CD4-positive, alpha-beta T cell treated with Interleukin-15 for 4 hours (primary cell): ENCODE measurements at places on chromosomes 12 and 14.

- no peak for DNase-seq
Measured at GRCh38 chr14:58722441-58722840, 84.7 kb downstream of the DACT1 start.

DNA sequence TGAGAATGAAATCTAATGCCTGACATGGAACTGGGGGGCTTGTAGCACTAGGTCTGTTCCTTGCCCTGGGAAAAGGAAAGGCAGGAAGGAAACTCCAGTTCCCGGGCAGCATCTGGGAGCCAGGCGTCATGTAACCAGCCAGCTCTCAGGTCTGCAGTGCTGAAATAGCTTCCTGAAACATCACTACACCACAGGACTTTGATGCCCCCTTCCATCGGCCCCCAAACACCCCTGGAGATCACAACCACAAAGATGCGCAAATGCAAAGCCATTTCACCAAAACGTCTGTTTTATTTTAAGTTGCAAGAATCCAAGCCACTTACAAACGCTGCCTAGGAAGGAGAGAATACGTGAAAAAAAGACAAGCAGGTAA, 40.9 kb downstream of the KCTD10 start:
- DNase-seq, result no peak

DNA sequence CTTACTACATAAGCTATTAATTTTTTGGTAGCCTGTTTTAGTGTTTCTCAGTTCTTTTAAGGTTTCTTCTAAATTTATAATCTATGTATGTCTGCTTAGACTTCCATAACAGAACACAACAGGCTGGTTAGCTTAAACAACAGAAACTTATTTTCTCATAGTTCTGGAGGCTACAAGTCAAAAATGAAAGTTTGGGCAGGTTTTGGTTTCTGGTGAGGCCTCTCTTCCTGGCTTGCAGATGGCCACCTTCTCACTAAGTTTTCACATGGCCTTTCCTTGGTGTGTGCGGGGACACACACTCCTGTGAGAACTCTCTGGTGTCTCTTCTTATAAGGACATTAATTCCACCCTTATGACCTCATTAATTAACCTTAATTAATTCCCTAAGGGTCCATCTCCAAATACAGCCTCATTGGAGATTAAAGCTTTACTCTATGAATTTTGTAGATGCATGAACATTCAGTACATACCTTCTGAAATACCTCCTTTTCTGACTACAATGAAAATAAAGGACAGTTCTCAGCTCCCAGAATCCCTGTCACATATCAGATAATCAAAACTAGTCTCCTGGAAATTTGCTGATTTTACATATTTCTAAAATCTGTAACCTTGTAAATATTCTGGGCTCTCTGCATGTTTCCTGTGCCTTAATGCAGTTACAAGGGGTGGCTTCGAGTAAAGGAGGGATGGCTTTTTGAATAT, 23.2 kb upstream of the BMAL2 start:
- DNase-seq, result no peak

DNA sequence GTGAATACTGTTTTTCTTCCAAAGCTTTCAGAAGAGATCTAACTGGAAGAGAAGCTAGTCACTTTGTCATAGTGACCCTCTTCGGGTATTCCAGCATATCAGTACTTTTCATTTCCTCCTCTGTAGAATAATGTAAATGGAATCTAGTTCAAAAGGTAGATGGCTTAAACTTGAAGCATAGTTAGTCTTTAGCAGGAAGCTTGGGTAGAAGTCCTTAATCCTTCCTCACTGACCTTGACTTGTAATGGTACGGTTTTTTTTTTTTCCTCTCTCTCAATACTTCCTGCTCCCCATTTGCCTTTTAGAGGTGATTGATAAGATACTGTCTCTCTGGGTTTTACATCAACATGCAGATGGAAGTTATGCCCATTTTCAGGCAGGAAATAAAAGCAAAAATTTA, 1.7 kb downstream of the FBXO34 start:
- no peak for DNase-seq

DNA sequence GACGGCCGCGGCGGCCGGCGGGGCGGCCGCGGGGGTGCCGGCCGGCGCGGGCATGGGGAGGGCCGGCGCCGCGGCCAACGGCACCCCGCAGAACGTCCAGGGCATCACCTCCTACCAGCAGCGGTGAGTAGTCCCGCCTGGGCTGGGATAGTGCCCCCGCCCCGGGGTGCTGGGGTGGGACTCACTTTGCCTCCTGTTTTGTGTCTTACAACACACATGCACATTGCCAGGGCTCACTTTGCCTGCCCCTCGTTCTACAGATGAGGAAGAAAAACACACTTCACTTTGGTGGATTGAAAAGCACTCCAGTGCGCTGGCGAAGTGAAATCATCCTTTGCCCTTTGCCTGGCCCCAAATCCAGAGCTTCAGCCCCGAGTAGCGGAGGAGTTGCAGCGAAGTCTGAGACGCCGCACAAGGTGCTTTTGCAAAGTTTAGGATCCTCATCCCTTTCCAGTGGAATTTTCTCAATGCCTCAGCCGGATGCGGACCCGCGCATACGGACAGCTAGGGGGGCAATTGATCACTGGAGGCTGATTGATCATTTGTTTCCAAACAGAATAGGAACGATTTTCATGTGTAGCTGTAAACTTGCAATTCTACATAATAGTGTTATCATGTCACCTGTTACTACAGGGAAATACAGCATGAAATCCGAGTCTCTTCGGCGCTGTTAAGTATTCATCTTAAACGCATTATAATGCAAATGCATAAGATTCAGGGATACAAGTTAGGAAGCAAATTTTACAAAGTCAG, 3.6 kb upstream of the NPAS3 start:
- no peak for DNase-seq

- DNase-seq, result no peak
Measured at GRCh38 chr12:52361553-52361952, 5.7 kb downstream of the KRT85 start.

DNA sequence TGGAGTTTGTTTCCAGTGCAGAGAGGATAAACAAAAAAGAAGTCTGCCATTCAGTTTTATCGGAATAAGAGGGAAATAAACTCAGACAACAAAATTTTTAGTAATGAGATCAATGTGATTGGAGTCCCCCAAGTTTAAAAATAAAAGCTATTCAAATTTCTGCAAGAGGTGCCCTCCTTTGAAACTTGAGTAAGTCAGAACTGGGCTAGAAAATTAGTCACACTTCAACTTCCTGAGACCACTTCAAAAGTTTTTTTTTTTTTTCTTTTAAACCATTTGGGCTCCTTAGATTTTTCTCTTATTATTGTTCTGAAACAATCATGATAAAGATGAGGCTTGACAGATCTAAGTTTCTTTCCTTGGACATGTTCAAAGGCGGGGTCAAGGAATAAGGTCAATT, 3.2 kb downstream of the DACT1 start:
- DNase-seq, result no peak

DNA sequence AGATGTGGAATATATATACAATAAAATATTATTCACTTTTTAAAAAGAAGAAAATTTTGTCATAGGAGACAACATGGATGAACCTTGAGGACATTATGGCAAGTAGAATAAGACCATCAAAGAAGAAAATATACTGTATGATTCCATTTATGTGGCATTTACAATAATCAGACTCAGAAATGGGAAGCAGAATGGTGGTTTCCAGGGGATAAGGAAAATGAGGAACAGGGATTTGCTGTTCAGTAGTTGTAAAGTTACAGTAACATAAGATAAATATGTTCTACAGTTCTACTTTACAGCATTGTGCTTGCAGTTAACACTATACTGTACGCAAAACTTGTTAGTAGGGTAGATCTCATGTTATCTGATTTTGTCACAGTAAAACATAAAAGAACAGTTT, 1271.0 kb downstream of the LRFN5 start:
- no peak for DNase-seq

- peak; percentile 70 for DNase-seq
Measured at GRCh38 chr12:10562306-10562933, 51.0 kb downstream of the MAGOHB start.

DNA sequence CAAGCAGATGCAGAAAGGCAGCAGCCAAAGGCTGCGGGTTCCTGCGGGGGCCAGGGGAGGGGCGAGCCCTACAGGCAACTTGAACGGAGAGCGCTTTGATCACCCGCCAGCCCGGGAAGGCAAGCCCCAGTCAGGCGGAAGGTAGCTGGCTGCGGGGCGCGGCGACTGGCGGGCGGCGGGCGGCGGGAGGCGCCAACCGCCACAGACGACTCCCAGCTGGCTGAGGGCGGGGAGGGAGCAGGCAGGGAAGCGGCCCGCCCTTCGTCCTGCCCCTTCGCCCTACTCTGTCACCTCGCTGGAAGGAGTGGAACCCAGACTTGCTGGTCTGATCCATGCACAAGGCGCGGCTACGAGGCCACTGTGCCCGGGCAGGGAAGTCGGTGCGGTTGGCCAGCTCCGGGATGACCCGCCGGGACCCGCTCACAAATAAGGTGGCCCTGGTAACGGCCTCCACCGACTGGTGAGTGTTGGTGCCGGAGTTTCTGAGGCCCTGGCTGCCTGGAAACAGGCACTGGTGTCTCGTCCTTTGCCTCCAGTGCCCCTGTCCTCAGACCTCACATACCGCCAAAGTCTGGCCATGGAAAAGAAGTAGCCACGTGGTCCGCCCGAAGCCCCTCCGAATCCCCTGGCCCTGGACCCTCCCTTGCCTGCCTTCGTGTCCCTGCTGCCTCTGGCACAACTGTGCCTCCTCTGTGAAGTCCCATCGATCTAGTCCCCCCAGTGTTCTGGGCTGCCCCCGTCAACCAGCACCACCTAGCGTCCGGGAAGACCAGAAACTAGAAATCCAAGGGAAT, 15.4 kb upstream of the CARMIL3 start:
- peak; percentile 72 for DNase-seq

- no peak for DNase-seq
Measured at GRCh38 chr14:84421621-84422020, 1108.3 kb upstream of the FLRT2 start.
